ENCODE measurements at places on chromosomes 12 and 14.

GRCh38 chr12:25864306-25865276, 93.9 kb upstream of the RASSF8 start:
- no peak for DNase-seq

DNA sequence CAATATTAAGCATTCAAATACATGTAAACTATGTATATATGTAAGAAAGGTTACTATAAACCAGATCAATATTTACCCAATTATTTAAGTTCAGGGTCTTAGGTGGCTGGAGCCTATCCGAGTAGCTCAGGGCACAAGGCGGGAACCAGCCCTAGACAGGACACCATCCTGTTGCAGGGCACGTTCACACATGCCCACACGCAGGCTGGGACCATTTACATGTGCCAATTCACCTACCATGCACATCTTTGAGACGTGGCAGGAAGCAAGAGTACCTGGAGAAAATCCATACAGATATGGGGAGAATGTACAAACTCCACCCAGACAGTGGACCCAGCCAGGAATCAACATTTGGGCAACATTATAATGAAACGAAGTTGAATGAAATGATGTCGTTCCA, 263.0 kb upstream of the E2F7 start:
- DNase-seq, result no peak

- no peak for DNase-seq
Measured at GRCh38 chr12:24902511-24903328, 46.2 kb downstream of the BCAT1 start.

DNA sequence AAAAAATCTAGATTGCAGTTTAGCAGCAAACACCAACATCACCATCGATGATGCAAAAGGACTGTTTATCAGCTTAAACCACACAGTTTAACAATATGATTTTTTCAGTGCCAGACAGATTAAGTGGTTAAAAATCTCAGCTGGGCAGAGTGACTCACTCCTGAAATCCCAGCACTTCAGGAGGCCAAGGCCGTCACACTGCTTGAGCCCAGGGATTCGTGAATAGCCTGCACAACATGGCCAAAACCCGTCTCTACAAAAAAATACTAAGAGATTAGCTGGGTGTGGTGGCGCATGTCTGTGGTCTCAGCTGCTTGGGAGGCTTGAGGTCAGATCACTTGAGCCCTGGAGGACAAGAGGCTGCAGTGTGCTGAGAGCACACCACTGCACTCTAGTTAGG, 8.9 kb downstream of the RSRC2 start:
- no peak for DNase-seq

- no peak for DNase-seq
Measured at GRCh38 chr14:100890061-100890850, 13.3 kb downstream of the RTL1 start.

DNA sequence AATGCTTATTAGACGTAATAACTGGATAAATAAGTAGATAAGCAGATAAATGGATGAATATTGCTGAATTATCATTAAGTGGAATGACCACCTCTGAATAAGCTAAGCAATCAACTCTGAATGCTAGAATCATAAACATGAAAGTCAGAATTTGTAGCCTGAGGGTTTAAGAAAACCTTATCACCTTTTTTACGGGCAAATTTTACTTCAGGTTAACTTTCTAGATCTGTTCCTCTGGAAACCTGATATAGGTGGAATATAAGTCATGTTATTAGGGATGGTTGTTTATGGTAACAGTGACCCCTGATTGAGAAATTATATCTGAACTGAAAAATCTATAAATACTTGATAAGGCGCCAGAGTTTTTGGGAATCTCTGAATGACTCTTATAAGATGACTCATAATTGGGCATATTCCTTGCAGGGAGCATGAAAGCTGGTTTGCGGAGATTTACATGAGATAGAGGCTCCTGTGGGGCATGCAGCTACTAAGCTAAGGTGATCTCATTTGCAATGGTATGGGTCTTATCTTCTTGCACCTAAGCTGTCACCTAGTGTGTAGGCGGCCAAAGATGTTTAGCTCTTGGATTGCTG, 12.1 kb downstream of the SPX start:
- DNase-seq, result no peak

- no peak for DNase-seq
Measured at GRCh38 chr14:66237741-66238140, 248.4 kb upstream of the CCDC196 start.

DNA sequence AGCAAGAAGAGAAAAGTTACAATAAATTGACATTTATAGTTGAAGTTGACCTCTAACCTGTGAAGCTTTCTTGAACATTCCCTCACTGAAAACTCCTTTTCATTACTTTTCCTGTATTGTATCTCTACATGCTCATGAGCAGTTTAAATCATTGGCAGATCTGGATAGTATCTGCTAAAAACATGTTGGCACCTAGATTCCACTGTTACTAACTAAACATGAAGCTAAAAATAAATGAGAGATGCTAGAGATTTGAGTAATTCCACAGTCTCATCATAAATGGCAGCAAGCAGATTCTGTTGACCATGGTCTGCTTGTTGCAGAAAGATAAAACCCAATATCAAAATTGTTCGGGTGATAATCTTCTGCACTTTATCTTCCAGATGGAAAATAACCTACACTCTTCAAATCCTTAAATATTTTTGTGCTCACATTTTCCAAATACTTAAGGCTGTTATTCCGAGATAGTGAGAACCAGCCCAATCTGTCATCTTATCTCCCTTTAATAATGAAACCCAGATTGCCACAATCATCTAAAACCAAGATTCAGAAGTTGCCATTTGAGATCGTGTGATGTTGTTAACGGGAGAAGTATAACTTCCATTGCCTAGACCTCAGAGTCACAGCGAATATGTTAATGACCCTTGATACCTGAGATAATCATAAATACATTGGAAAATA, 171.0 kb upstream of the DAAM1 start:
- DNase-seq, result no peak
